Midbrain (tissue), 1 donor: ENCODE measurements at places on chromosomes 12 and 14.

DNA sequence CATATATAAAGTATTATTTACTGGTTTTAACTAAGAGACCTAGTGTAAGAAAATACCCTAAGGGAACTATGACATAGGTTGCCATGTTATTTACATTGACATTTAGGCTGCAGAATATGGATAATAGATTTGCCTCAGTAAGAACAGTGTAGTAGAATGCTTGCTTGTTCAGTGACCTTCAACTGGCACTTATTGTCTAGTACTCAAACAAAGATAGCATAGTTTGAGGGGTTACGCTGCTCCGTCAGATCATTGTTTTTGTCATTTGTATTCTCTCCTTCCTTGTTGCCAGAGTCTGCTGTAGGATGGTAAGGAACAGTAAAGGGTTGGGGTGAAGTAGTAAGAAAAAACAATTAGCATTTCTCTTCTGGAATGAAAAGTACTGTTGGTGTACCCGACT lies 33.2 kb downstream of the TOGARAM1 start:
- peak; percentile 66 for DNase-seq

DNA sequence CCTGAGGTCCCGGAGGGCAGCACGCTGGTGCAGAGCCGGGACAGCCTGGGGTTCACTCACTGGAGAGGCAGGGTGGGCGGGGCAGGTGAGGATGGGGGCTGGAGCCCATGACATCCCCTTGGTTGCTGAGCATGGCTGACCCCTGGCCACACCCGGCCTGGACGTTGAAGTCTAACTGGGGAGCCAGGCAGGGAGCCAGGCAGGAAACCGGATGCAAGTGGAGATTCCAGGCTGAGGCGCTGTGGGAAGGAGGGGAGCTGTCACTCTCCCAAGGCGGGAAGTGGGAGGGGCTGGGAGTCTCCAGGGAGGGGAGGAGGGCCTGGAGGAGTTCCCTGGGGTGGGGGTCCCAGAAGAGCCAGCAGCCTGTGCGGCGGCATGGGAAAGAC lies 7.7 kb upstream of the INF2 start:
- DNase-seq: peak; percentile 80

DNA sequence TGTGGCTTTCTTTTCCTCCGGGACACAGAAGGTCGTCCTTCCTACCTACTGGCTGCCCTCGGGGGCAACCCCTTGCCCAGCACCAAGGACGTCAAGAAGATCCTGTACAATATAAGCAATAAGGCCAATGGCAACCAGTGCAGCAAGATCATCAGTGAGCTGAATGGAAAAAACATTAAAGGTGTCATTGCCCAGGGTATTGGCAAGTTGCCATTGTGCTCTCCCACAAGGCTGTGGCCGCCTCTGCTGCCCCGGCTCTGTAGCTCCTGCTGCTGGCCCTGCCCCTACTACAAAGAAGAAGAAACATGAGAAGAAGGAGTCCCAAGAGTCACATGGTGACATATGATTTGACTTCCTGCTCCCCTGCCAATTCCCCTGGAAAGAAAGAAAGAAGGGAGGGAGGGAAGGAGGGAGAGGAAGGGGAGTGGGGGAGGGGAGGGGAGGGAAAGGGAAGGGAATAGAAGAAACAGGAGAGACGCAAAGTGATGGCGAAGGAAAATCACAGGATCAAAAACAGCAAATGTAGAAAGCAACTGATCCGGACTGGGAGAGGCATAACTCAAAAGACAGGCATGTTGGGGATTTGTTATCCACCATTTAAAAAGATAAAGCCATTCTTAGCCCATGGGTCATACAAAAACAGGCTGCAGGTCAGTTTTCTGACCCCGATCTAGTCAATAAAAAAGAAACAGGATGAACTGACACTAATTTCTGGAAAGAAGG lies 61.3 kb upstream of the RESF1 start:
- no peak for DNase-seq

- DNase-seq: no peak
These were observed 182.2 kb downstream of the KITLG start for GRCh38 chr12:88398031-88398430.

DNA sequence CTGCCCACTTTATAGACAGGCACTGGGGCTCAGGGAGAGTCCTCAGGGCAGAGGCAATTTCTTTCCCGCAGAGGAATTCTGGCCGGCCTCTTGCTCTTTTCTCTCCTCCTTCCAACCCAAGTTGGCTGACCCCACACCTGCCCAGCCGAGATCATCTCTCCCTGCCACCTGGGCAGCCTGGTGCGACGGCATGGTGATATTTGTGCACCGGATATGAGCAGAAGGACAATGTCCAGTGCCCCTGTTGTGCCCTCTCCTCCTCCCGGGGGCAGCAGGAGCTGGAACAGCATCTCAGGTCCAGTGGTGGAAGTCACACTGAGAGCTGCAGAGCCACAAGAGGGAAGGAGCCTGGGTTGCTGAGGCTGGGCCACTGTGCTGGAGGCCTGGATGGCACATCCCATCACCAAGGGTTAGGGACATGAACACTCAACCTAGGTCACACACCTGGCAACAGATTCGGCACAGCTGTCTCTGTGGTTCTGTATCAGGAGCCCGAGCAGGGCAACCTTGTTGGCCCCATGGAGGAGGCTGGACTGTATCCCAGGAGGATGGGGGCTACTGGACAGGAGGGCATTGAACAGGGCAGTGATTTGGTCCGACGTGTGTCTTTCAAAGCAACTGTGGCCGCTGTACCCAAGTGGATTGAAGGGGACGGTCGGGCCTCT lies 57.7 kb upstream of the DIO3 start:
- no peak for DNase-seq

DNA sequence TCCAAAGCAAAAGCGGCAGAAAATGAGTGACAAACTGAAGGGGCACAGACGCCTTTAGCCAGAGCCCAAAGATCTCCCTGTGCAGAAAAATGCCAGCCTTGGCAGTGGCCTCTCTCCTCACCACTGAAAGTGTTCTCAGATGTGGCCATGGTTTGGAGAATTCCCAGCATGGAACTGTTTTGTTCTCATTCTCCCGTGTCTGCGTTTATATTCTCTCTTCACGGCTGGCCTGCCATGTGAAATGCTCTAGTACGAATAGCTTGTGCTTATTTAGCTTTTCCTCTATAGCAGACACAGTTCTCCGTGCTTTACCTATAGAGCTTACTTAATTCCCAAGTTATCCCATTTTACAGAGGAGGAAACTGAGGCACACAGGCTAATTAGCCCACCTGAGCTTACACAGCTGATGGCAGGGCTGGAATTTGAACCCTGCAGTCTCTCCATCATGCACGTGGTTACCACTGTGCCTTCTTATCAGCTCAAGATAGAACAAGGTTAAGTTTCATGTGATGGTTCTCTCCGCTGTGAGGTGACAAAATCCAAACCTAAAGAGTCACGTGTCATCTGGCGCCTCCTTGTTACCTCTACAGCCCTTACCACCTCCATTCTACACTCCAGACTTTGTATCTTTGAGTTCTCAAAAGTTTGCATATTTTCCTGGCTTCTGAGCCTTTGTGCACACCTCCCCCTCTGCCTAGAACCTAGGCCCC lies 141.6 kb downstream of the GCH1 start:
- no peak for DNase-seq

GRCh38 chr14:103127861-103128598 lies 4.8 kb downstream of the TNFAIP2 start:
- DNase-seq: no peak

- DNase-seq: no peak
These were observed 404.3 kb downstream of the NPAS3 start for GRCh38 chr14:33343016-33343415.
